ENCODE measurements at places on chromosomes 1 and 21.

- no peak for DNase-seq
- H3K27me3 ChIP-seq: no peaks in the 10 kb centered on the region
- H3K36me3 ChIP-seq: peaks cover 11% of the 10 kb centered on the region
- peak overlapping the region; percentile 94 for H3K27ac ChIP-seq
- peak overlapping the region; percentile 89 for H3K4me3 ChIP-seq
- peaks cover 26% of the 10 kb centered on the region for H3K4me1 ChIP-seq
Measured at GRCh38 chr1:84573481-84573966, 716 bp downstream of the CTBS start.

GRCh38 chr1:93025572-93025971, 53.5 kb upstream of the MTF2 start:
- H3K36me3 ChIP-seq: no peaks in the 10 kb centered on the region
- no peaks in the 10 kb centered on the region for H3K27me3 ChIP-seq
- no peak overlapping the region for H3K4me3 ChIP-seq
- no peaks in the 10 kb centered on the region for H3K4me1 ChIP-seq
- no peak for DNase-seq
- H3K27ac ChIP-seq: no peak overlapping the region

DNA sequence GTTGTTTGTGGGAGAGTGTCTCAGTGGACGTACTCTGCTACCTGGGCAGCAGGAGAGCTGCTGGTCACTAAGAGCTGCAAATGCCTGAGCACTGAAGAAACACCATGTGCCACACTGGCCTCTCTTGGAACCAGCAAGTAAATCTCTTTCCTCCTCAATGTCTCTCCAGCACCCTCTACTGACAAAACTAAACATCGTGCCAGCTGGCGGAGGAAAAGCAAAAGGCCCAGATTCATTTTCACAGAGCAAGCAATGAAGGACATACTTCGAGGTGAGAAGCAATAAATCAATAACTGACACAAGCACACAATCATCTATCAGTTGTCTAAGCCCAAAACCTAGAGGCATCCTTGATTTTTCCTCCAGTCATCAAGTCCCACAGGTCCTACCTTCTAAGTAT, 78.1 kb downstream of the RERE start:
- H3K36me3 ChIP-seq: no peaks in the 10 kb centered on the region
- peaks cover 24% of the 10 kb centered on the region for H3K4me1 ChIP-seq
- no peak overlapping the region for H3K27ac ChIP-seq
- DNase-seq: no peak
- no peaks in the 10 kb centered on the region for H3K27me3 ChIP-seq

- H3K4me3 ChIP-seq: no peak overlapping the region
- H3K27me3 ChIP-seq: no peaks in the 10 kb centered on the region
- H3K27ac ChIP-seq: no peak overlapping the region
- no peak for DNase-seq
- no peaks in the 10 kb centered on the region for H3K4me1 ChIP-seq
- H3K36me3 ChIP-seq: no peaks in the 10 kb centered on the region
Measured at GRCh38 chr1:72930528-72930927, 648.2 kb upstream of the NEGR1 start.

DNA sequence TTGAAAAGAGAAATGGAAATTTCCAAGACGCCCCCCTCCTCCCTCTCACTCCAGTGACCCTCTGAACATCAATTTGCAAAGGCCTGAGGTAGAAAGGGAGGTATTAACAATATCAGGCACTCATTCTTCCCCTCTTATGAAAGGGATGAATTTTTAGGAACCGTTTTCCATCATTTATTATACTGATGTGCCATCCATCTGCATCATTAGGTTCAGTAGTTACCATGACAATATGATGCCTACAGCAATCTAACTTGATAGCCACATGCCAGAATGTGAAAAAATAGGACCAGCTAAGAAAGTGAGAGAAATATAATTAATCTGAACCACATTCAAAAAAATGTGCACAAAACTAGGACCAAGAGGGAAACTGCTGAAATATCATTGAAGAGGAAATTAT, 40.9 kb downstream of the SEC16B start:
- no peaks in the 10 kb centered on the region for H3K27me3 ChIP-seq
- no peaks in the 10 kb centered on the region for H3K4me1 ChIP-seq
- no peaks in the 10 kb centered on the region for H3K36me3 ChIP-seq
- DNase-seq: no peak
- H3K27ac ChIP-seq: no peak overlapping the region

DNA sequence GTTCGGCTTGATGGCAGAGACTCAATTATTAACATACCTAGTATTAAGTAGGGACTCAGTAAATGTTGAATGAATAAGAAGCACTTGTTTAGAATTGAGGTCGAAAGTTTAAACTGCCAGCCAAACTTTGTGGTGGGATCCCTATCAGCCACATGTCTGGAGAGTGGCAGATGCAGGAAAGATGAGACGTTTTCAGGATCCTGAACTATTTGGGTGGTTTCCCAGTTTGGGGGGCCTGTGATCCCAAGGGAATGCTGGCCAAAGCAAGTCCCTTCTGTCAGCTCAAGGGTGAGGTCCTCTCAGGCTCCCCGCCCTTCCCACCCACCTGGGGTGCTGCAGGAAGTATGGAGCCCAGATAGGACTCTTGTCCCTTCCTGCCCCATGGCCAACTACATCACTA, 38.6 kb downstream of the KCNC4 start:
- H3K27ac ChIP-seq: no peak overlapping the region
- H3K4me3 ChIP-seq: no peak overlapping the region
- H3K36me3 ChIP-seq: no peaks in the 10 kb centered on the region
- no peaks in the 10 kb centered on the region for H3K27me3 ChIP-seq
- no peaks in the 10 kb centered on the region for H3K4me1 ChIP-seq

GRCh38 chr21:15379776-15380175, 315.0 kb upstream of the NRIP1 start:
- no peak overlapping the region for H3K4me3 ChIP-seq
- H3K36me3 ChIP-seq: no peaks in the 10 kb centered on the region
- H3K27me3 ChIP-seq: no peaks in the 10 kb centered on the region
- no peak for DNase-seq
- H3K4me1 ChIP-seq: no peaks in the 10 kb centered on the region

Data from PC-9 (cell line).